ENCODE measurements at places on chromosomes 16 and 17.

- DNase-seq: no peak
Measured at GRCh38 chr16:15606518-15607220, 36.3 kb downstream of the MARF1 start.

DNA sequence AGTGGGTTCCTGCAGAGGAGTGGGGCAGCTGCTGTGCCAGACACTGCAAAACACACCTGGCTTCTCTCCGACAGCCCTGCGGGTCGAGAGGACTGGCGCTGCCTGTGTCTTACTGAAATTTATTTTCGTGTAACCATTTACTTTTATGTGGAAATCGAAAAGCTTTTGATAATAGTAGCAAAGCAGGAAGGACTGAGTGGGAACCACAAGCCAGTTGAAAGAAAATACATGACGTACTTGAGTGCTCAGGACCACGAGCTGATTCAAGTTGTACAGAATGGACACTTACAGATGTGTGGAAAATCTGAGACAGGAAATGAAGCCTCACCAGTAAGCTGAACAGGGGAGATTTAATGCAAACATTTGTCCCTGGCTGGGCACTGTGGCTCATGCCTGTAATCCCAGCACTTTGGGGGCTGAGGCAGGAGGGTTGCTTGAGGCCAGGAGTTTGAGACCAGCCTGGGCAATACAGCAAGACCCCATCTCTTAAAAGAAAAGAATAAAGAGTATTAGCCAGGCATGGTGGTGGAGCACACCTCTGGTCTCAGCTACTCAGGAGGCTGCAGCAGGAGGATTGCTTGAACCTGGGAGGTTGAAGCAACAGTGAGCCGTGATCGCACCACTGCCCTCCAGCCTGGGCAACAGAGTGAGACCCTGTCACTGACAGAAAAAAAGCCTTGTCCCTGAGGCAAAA is 11.3 kb upstream of the RPL13 start:
- DNase-seq: no peak

GRCh38 chr17:59388069-59388556 is 56.7 kb downstream of the YPEL2 start:
- no peak for DNase-seq

DNA sequence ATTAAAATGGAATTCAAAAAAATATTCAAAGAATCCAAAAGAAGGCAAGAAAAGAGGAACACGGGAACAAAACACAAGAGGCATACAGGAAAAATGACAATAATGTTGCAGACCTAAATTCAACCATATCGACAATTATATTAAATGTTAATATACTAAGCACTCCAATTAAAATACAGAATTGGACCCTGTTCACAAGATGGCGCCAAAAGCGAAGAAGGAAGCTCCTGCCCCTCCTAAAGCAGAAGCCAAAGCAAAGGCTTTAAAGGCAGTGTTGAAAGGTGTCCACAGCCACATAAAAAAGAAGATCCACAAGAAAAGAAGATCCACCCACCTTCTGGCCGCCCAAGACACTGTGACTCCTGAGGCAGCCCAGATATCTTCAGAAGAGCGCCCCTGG is 6.3 kb upstream of the XAF1 start:
- DNase-seq: no peak

DNA sequence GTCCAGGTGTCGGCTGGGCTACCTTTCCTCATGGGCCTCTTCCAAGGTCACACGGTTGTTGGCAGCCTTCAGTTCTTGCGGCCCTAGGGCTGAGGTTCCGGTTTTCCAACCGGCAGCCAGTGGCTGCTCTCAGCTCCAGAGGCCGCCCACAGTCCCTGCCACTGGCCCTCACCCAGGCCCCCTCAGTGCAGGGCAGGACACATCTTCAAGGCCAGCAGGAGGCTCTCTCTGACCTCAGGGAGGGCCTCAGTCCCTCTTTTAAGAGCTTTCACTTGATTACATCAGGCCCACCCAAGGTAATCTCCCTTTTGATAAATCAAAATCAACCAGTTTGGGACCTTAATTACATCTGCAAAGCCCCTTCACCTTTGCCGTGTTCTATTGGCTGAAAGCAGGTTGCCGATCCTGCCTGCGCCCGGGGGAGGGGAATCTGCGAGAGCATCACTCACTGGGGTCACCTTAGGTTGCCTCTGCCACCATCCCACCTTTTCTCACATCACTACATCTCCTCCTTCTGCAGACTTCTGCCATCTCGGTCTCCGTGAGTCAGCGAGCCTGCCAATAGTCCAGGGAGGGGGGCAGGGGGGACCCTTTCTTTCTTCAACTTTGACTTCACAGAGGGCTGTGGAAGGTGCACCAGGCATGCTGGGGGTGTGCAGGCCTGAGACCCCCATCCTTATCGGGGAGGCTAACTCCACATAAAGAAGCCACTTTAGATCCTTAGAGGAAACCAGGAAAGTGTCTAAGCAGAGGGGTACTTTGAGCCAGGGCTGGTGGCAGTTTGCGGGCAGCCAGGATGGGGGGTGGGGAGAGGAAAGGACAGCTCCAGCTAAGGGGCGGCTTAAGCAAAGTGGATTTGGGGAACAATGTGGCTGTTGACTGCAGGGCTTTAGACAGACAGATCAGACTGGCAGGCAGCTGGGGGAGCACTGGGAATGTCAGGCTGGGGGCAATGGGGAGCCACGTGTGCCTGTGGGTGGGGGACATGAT is 28.8 kb upstream of the NXPH3 start:
- DNase-seq: no peak

DNA sequence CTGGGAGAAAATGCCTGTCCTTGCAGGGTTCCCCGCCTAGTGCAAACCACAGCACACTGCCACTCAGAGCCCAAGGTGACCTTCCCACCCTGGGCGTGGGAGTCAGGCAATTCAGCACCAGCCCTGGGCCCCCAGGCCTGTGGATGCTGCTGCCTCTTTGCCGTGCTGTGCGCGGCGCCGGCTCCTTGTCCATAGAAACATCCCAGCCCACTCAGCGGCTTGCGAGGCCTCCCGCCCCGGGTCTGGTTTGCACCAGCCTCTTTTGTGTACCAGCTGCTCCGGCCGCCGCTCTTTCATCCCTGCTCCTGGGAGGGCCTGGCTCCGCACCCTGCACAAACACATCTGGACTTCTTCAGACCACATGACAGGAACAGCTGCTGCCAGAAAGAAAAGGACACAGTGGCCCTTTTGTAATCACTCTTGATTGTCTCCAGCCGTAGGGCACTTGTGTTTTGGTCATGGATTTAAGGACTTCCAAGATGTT is 75.4 kb upstream of the SDK2 start:
- no peak for DNase-seq

GRCh38 chr17:8133399-8133798 is 9.5 kb upstream of the HES7 start:
- DNase-seq: no peak

DNA sequence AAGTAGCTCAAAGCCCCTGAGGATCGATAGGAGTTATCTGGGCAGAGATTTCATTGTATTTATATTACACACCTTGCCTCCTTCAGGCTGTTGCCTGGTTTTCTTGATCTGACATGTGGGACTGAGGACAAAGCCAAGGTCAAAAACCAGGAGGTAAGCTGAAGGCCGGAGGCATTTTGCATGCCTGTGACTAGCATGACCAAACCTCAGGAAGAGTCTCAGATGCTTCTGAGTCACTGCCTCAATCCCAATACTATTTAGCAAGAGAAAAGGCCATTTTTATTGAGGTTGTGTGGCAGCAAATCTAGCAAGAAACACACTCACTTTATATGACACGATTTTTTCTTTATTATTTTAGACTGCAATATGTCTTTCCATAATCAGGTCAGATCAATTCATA is 968.1 kb downstream of the CDH11 start:
- DNase-seq: no peak

DNA sequence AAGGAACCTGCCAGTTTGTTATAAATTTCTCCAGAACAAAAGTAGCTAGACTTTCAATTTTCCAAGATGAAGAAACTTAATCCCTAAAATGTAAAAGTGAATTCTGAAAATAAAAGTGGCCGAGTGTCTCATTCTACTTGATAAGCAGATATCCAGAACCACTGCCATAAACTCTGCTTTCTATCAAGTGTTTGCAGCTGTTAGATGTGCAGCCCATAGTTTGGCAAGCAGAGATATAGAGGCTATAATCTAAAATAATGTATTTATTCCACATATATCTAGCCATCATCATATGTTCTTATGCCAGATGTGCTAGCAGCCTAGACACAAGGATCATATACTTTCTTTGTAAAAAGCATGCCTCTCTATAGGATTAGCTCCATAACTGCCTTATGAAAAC is 14.7 kb upstream of the FBXL20 start:
- no peak for DNase-seq

- no peak for DNase-seq
Measured at GRCh38 chr17:2981325-2981724, 82.1 kb downstream of the OR1D5 start.

DNA sequence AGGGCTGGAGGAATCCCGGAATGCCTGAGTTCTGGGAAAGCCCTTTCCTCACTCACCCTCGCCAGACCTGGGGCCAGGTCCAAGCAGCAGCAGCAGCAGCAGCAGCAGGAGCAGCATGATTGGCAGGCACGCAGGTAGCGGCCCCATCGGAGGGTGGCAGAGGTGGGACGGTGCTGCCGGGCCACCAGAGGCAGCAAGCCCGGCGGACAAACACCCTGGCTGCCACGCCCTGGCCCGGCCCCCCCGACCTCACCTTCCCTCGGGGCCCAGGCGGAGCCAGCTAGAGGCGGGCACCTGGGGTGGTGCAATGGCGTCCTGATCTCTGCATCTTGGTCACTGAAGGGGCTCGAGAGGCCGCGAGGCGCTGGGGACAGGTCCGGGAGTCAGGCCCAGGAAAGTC is 122.4 kb downstream of the LAT start:
- no peak for DNase-seq

GRCh38 chr17:1726626-1727257 is 2.2 kb downstream of the WDR81 start:
- no peak for DNase-seq

DNA sequence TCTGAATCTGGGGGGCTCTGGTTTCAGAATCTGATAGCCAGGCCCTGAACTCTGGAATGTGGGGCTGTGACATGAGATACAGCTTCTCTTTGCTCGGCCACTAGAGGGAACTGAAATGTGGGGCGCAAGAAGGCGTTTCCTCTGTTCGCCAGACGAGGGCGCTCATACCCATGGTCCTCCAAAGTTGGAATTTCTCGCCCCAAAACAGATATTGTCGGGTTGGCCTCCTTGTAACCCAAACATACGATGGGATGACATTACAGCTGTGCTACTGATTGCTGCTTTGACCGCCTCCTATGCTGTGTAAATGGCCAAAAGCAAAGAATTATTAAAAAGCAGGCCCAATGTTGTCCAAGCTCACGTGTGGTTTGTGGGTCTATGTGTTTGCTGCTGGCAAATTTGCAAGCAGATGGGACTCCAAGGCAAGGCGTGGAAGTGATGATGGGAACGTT is 13.1 kb upstream of the MSI2 start:
- peak; percentile 73 for DNase-seq

GRCh38 chr16:57867000-57867561 is 64.8 kb upstream of the KIFC3 start:
- no peak for DNase-seq

- DNase-seq: no peak
Measured at GRCh38 chr16:85969591-85969990, 70.6 kb downstream of the IRF8 start.

GRCh38 chr16:82580298-82580890 is 46.4 kb upstream of the CDH13 start:
- no peak for DNase-seq

GRCh38 chr17:48100160-48100559 is 1.1 kb downstream of the CBX1 start:
- DNase-seq: no peak

DNA sequence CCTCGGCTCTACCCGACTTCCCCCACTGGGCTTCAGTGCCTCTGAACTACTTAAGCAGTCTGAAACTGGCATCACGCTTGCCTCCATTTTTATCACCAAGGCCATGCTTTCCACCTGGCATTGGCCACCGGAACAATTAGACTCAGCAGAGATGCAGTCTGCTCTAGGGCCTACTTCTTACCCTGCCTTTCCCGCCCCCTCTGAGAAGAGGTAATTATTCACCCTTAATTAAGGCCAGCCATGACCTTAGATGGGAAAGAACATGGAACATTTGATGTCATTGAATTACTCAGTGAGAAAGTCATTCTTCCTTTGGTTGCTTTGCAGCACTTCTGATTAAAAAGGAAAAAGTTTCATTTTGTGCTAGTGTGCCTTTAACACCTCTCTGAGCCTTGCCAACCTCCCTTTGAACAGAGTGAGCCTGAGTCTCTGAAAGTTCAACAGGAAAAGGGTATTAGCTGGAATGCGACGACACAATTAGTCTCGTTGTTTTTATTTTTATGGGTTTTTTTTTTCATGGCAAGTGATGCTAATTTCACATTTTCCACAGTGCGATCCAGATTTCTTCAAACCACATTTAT is 60.9 kb upstream of the TNRC6A start:
- peak; percentile 34 for DNase-seq

- no peak for DNase-seq
Measured at GRCh38 chr17:27226611-27227230, 67.2 kb upstream of the WSB1 start.

GRCh38 chr17:18033442-18034099 is 5.4 kb downstream of the ATPAF2 start:
- DNase-seq: no peak

- DNase-seq: no peak
Measured at GRCh38 chr17:70297397-70297796, 128.1 kb downstream of the KCNJ2 start.

DNA sequence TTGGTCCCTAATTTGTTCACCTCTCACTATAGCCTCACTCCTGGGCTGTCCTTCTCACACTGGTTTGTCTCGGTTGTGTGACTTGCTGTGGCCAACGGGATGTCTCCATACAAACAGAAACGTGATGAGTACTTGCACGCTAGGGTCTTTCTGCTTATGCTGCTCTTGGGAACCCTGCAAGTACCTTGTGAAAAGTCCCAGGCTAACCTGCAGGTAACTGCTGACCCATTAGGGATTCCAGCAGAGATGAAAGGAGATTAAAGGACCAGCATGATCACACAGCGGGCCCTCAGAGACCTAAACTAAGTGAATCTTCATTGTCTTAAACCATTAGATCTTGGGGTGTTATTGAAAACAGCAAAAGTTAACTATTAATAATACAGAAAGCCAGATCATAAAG is 562.8 kb upstream of the GOT2 start:
- DNase-seq: no peak

GRCh38 chr16:88508868-88509748 is 56.0 kb downstream of the ZFPM1 start:
- no peak for DNase-seq

- DNase-seq: no peak
Measured at GRCh38 chr17:74297941-74298340, 23.9 kb downstream of the DNAI2 start.

DNA sequence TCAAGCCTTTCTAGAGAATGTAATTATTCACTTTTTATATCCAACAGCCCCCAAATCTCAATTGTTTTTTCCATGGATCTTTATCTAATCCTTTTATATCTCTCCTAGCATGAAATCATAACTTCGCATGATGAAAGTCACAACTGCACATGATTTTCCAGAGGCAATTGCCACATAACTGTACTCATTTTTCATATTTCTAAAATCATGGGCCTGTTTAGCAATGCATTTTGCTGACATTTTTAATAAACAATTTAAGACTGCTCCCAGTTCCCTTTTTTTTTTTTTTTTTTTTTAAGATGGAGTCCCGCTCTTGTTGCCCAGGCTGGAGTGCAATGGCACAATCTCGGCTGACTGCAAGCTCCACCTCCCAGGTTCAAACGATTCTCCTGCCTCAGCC is 83.5 kb downstream of the VMP1 start:
- DNase-seq: no peak

GRCh38 chr16:4272114-4272956 is 488 bp downstream of the TFAP4 start:
- DNase-seq: no peak

- DNase-seq: no peak
Measured at GRCh38 chr16:78684030-78684611, 584.7 kb downstream of the WWOX start.

GRCh38 chr17:556431-556995 is 158.1 kb downstream of the VPS53 start:
- no peak for DNase-seq

Measured in stimulated activated CD4-positive, alpha-beta T cell treated with anti-CD3 and anti-CD28 coated beads, Interleukin-12 subunit alpha, Interleukin-12 subunit beta, amount 100 ng/mL, for 4 hours (primary cell).